ENCODE measurements at places on chromosomes 1 and 21.

- DNase-seq, result no peak
Observed at GRCh38 chr1:153742411-153743142, 14.7 kb downstream of the INTS3 start.

DNA sequence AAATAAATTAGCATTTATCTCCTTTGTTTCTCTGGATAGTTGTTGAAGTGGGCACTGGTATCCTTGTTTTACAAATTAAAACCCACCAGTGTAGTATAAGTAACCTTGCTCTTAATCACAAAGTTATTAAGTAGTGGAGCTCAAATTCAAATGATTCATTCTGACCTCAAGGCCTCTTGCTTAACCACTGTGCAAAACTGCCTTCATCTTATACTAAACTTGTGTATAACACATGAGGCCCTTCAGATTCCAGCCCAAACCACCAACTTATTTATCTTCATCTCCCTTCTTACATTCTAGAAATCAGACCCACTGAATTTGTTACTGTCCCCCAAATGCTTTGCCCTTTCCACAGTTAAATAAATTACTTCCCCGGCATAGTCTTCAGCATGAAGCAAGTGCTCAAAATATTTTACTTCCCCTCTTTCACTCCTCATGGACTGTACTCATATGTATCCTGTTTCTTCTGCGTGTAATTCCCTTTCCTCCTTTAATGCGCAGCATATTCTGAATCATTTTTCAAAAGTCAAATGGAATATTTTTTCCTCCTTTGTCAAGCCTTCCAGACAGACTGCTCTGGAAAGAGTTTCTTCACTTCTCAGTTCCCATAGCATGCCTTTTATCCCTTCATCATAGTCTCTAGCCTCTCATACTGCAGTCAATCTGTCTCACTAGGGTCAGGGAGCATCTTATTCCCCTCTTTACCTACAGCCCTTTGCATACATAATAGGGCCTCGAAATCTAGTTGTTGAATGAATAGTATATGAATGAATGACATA, 19.0 kb upstream of the DNASE2B start:
- no peak for DNase-seq

DNA sequence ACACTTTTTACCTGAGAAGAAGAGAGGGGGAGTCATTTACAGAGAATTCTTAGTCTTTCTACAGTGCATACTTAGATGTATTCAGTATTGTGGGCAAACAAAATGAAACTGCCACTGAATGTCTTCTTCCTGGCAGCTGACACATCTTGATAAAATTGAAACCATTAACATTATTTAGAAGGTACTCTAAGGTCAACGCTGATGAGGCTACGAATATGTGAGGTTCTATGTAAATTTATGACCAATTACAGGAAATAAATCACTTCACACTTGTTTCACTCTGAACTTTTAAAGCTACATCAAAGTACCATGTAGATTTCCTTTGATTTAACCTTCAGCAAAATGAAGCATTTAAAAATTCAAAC, 51.3 kb upstream of the GFI1 start:
- no peak for DNase-seq

GRCh38 chr1:50879137-50879536, 80.9 kb downstream of the FAF1 start:
- no peak for DNase-seq

GRCh38 chr1:59261537-59261936, 35.4 kb upstream of the FGGY start:
- no peak for DNase-seq

GRCh38 chr21:43877936-43878575, 13.0 kb downstream of the AGPAT3 start:
- no peak for DNase-seq

GRCh38 chr1:29415156-29415830, 179.0 kb downstream of the PTPRU start:
- no peak for DNase-seq

GRCh38 chr1:9455487-9456234, 83.6 kb upstream of the SLC25A33 start:
- DNase-seq, result peak; percentile 12

DNA sequence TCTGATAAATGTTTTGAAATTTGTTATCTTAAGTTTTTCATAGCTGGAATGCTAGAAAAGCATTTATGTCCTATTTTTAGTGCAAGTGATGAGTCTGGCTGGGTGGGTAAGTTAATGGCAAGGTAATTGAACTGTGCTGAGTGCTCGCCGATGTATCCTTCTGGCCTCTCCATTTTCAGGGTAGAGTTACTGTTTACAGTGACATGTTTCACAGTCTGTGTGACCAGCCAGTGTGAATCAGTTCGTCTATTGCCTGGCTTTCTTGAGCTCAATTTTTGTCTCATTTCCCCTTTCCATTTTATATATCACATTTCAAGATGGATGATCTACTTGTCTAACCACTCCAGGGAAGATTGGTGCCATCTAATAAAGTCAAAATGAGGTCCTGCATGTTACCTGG, 44.1 kb downstream of the ITSN1 start:
- DNase-seq, result no peak

DNA sequence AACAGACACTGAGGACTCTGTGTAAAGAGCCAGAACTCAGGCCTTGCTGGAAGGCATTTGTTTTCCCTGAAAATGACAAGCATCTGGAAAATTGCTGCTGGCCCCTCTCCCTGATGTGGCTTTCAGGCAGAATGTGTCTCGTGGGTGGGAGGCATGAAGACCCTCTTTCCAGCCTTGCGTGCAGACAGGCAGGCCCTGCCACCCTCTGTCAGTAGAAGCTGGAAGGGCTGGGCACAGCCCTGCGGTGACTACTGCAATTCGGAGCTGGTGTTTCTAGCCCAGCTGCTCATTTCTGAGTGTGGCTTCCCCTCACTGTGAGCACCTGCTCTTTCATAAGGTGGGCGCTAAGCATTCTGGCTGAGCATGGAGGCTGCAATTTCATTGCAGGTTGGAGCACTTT, 349.9 kb downstream of the PTPRU start:
- no peak for DNase-seq

All from NCI-H1105 (cell line).